ENCODE measurements at places on chromosomes 4 and X. TPM values are rescaled to one million over a fixed set of nuclear protein-coding genes. Genes with fewer than 3 reads are reported as not detected.

GRCh38 chr4:105631818-105632400, 76.6 kb downstream of the INTS12 start:
- no peak for DNase-seq
- no peak overlapping the region for H3K4me3 ChIP-seq
- H3K27me3 ChIP-seq, result no peaks in the 10 kb centered on the region
- H3K4me1 ChIP-seq, result peaks cover 3% of the 10 kb centered on the region

GRCh38 chr4:81256059-81256970, 41.3 kb upstream of the PRKG2 start:
- H3K4me1 ChIP-seq, result no peaks in the 10 kb centered on the region
- H3K27me3 ChIP-seq, result no peaks in the 10 kb centered on the region
- no peak for DNase-seq
- no peak overlapping the region for H3K27ac ChIP-seq
- H3K36me3 ChIP-seq, result no peaks in the 10 kb centered on the region

DNA sequence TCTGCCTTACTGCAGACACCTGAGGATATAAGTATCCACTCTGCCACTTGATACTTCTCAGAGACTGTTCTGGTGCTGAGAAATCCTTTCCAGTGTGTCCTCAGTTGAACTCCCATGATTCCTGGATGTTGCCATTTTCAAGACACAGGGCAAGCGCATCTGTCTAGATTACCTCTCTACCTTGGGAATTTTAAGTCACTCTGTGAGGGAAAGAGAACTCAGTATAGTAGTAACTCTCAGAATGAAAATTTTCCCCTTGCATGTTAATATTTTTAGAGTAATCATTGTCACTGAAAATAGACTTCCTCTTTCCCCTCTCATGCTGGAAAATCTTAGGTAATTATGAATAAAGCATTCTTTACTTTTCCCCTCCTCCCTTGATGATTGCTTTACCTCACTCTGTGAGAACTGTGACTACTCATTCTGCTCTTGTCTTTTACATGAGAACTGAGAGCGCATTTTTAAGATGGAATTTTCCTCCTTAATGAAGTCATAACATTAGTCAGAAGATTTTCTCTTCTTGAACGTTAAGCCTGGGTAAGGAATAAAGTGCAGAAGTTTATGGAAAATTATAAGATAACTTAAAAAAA, 45.0 kb downstream of the TET2 start:
- no peaks in the 10 kb centered on the region for H3K36me3 ChIP-seq
- no peaks in the 10 kb centered on the region for H3K27me3 ChIP-seq
- peaks cover 5% of the 10 kb centered on the region for H3K4me1 ChIP-seq
- H3K4me3 ChIP-seq, result no peak overlapping the region
- DNase-seq, result no peak
- H3K27ac ChIP-seq, result peak overlapping the region; percentile 82

DNA sequence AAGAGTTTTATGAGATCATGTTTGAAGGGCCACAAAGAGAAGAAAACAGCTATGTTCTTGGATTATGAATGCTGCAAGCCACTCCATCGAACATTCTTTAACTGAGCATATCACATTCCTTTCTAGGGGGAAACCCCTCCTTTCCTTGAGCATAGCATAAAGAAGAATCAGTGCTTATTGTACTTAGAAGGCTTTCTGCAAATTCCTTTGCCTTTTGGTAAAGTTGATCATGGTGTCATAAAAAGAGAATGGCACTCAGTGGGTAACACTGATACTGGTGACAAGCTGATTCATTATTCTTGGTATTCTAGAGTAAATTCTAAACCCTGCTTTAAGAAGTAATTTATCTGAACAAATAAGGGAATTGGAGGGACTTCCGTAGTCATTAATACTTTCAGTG, 88.5 kb upstream of the GPR34 start:
- no peaks in the 10 kb centered on the region for H3K36me3 ChIP-seq
- no peak overlapping the region for H3K27ac ChIP-seq
- no peaks in the 10 kb centered on the region for H3K4me1 ChIP-seq
- H3K27me3 ChIP-seq, result no peaks in the 10 kb centered on the region
- H3K4me3 ChIP-seq, result no peak overlapping the region
- DNase-seq, result no peak

DNA sequence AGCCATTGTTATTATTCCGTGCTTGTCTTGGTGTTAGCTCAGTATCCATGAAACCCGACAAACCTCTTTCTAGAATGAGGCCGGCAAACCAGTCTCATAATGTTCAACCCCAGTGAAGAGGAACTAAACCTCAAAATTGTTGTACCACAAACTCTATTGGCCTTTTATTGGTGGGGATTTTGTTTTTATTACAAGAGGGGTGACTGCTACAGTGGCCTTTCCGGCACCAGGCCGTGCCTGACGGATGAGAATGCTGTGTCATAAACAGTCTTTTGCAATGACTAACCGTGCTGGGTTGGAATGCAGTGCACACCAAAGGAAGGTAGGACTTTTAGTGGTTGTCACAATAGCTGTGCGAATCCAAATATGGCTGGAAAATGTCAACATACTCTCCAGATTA, 60.8 kb downstream of the SHROOM2 start:
- no peak for DNase-seq
- no peaks in the 10 kb centered on the region for H3K27me3 ChIP-seq
- no peak overlapping the region for H3K27ac ChIP-seq
- H3K4me1 ChIP-seq, result no peaks in the 10 kb centered on the region
- no peak overlapping the region for H3K4me3 ChIP-seq
- no peaks in the 10 kb centered on the region for H3K36me3 ChIP-seq

DNA sequence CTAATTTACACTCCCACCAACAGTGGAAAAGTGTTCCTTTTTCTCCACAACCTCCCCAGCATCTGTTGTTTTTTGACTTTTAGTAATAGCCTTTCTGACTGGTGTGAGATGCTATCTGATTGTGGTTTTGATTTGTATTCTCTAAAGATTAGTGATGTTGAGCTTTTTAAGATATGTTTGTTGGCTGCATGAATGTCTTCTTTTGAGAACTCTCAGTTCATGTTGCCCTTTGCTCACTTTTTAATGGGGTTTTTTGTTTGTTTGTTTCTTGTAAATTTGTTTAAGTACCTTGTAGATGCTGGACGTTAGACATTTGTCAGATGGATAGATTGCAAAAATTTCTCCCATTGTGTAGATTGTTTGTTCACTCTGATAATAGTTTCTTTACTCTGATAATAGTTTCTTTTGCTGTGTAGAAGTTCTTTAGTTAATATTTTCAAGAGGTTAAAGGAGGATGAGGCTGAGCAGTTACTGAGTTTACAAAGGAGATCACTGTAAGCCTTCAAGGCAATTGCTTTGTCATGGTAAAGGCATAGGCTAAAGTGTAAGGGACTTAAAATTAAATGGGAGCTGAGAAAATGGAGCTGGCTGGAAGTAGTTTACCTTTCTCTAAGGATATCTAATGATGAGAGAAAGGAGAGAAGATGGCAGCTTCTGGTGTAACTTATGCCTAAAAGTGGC, 323.4 kb downstream of the PCDH7 start:
- peaks cover 8% of the 10 kb centered on the region for H3K4me1 ChIP-seq
- H3K4me3 ChIP-seq, result no peak overlapping the region
- DNase-seq, result no peak
- H3K27ac ChIP-seq, result no peak overlapping the region
- no peaks in the 10 kb centered on the region for H3K27me3 ChIP-seq
- H3K36me3 ChIP-seq, result no peaks in the 10 kb centered on the region

DNA sequence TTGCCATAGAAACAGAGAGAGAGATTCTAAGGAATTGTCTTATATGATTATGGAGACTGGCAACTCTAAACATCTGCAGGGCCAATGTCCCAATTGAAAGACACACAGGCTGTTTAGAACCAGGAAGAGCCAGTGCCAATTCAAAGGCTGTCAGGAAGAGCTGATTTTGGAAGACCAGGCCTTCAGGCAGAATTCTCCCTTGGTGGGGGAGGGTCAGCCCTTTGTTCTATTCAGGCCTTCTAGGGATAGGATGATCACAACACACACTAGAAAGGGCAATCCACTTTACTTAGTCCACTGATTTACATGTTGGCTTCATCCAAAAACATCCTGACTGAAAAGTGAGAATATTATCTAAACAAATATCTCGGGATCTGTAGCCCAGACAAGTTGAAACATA, 15.2 kb downstream of the C4orf46 start:
- H3K4me1 ChIP-seq, result no peaks in the 10 kb centered on the region
- H3K36me3 ChIP-seq, result no peaks in the 10 kb centered on the region
- no peak for DNase-seq
- H3K4me3 ChIP-seq, result no peak overlapping the region
- no peak overlapping the region for H3K27ac ChIP-seq

GRCh38 chr4:25234390-25235370, 847 bp downstream of the PI4K2B start:
- DNase-seq, result peak; percentile 68
- no peaks in the 10 kb centered on the region for H3K36me3 ChIP-seq
- peaks cover 3% of the 10 kb centered on the region for H3K4me1 ChIP-seq
- peak overlapping the region; percentile 93 for H3K4me3 ChIP-seq
- peak overlapping the region; percentile 80 for H3K27ac ChIP-seq

GRCh38 chr4:26590639-26591038, 6.8 kb downstream of the TBC1D19 start:
- no peak for DNase-seq
- no peaks in the 10 kb centered on the region for H3K36me3 ChIP-seq
- no peaks in the 10 kb centered on the region for H3K4me1 ChIP-seq
- H3K4me3 ChIP-seq, result no peak overlapping the region
- no peak overlapping the region for H3K27ac ChIP-seq

- H3K4me3 ChIP-seq, result peak overlapping the region; percentile 2
- H3K36me3 ChIP-seq, result no peaks in the 10 kb centered on the region
Observed at GRCh38 chrX:413322-414201, 26.9 kb upstream of the PPP2R3B start.

DNA sequence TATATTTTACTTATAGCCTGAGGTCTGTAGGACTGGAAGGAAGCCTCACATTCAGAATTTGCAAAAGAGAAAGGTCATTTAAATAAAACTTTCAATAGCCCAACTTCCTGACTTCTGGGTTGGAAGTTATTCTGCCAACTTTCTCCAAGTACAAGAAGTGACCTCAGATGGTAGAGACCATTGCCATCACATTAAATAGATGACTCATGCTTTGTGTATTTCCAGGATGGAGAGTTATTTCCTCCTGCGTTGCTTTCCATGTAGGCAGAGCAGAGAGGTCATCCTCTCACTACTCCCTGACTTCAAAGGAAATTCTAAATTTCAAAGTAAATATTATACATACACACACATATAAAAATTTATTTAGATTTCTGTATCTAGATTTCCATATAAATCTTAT, 73.0 kb upstream of the NR3C2 start:
- H3K4me3 ChIP-seq, result no peak overlapping the region
- H3K27ac ChIP-seq, result no peak overlapping the region
- H3K4me1 ChIP-seq, result no peaks in the 10 kb centered on the region

- H3K4me3 ChIP-seq, result no peak overlapping the region
- H3K36me3 ChIP-seq, result no peaks in the 10 kb centered on the region
- H3K27me3 ChIP-seq, result no peaks in the 10 kb centered on the region
Observed at GRCh38 chr4:169219440-169219839, 51.3 kb downstream of the SH3RF1 start.

- no peak overlapping the region for H3K27ac ChIP-seq
- no peak overlapping the region for H3K4me3 ChIP-seq
- no peaks in the 10 kb centered on the region for H3K4me1 ChIP-seq
- no peak for DNase-seq
- H3K27me3 ChIP-seq, result no peaks in the 10 kb centered on the region
Observed at GRCh38 chrX:120463241-120463640, 5.9 kb downstream of the LAMP2 start.

DNA sequence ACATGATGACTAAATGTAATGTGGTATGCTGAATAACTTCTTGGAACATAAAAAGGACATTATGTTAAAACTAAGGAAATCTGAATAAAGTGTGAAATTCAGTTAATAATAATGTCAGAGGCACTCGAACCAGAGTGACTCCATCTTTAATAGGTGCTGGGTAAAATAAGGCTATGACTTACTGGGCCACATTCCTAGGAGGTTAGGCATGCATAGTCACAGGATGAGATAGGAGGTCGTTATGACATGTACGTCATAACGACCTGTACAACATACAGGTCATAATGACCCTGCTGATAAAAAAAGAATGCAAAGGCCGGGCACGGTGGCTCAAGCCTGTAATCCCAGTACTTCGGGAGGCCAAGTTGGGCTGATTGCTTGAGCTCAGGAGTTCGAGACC, 28.9 kb upstream of the OPHN1 start:
- no peak overlapping the region for H3K4me3 ChIP-seq
- no peaks in the 10 kb centered on the region for H3K36me3 ChIP-seq
- no peak for DNase-seq
- H3K27ac ChIP-seq, result no peak overlapping the region

GRCh38 chrX:42696536-42697124, 81.3 kb downstream of the PPP1R2C start:
- no peaks in the 10 kb centered on the region for H3K27me3 ChIP-seq
- H3K4me1 ChIP-seq, result no peaks in the 10 kb centered on the region

GRCh38 chr4:174555789-174556630, 33.7 kb upstream of the HPGD start:
- H3K4me1 ChIP-seq, result no peaks in the 10 kb centered on the region
- no peaks in the 10 kb centered on the region for H3K36me3 ChIP-seq
- H3K27ac ChIP-seq, result no peak overlapping the region

DNA sequence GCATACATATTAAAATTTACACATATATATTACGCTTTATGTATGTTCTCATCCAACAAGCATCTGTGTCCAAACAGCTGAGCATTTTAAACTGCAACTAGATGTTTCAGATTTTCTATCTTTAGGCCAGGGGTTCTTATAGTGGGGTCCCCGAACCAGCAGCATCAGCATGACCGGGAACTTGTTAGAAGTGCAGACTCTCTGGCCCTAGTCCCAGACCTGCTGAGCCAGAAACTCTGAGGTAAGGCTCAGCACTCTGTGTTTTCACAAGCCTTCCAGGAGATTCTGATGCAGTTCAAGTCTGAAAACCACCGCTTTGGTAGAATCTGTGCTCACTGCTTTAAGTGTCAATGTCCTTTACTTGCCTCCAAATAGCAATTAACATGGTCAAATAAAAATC, 266.2 kb upstream of the CASK start:
- no peak overlapping the region for H3K4me3 ChIP-seq
- H3K4me1 ChIP-seq, result no peaks in the 10 kb centered on the region
- H3K36me3 ChIP-seq, result no peaks in the 10 kb centered on the region
- no peak overlapping the region for H3K27ac ChIP-seq

Gene HDX
- 10.4 TPM for total RNA-seq

Gene USP51
- total RNA-seq, result 1.4 TPM

Gene CLIC2
- 17.0 TPM for total RNA-seq

Gene GPR101
- not detected for total RNA-seq

Gene GAGE1
- not detected for total RNA-seq

Gene EGF
- total RNA-seq, result 0.29 TPM

Gene ZNF185
- total RNA-seq, result 13.5 TPM

Gene PPP2R2C
- 0.65 TPM for total RNA-seq

Gene REPS2
- 6.2 TPM for total RNA-seq

Gene RAP1GDS1
- total RNA-seq, result 34.9 TPM

Gene REELD1
- 0.63 TPM for total RNA-seq

Gene GAB3
- total RNA-seq, result 12.8 TPM
